ENCODE measurements at places on chromosomes 12 and 14.

GRCh38 chr12:53172352-53172751 is 8.2 kb upstream of the ZNF740 start:
- DNase-seq = no peak

- DNase-seq = no peak
Observed at GRCh38 chr12:104933128-104933527, 25.0 kb downstream of the SLC41A2 start.

GRCh38 chr14:38786921-38787320 is 316.1 kb downstream of the SEC23A start:
- no peak for DNase-seq

DNA sequence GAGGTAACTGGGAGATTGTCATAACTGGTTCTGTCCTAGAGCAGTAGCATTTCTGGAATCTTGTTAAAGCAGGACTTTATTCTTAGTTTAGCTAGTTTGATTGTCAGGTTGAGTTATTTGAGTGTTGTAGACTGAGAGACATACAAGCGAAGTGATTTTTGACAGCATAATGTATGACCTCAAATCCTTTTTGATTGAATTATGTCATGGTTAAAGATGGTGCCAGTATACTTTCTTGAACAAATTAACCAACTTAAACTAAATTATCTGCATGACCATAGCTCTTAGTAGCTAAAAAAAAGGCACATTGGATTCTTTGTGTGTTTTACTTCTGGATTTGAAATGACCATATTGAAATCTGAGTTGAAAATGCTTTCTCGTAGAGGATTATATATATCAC is 626.6 kb downstream of the TMTC2 start:
- no peak for DNase-seq

GRCh38 chr14:96592591-96593386 is 90.6 kb downstream of the PAPOLA start:
- DNase-seq = peak; percentile 54

DNA sequence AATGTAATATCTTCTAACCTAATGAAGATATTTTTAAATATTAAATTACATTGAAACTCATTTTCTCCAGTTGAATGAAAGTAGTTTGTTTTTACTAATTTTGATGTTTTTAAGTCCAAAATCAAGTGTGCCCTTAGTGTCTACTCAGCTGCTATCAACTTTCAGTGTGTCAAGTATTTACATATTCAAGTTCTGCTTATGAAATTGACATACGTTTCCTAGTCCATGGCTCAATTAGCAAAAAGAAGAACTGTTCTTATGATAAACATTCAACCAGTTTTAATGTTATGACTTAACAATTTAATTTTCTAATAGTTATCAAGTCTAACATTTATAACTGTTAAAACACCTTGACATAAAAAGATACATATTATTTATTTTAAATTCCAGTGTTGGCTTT is 137.1 kb downstream of the DUSP6 start:
- DNase-seq = no peak
